Activated CD8-positive, alpha-beta memory T cell treated with anti-CD3 and anti-CD28 coated beads, Interleukin-2, amount 10 ng/mL, durations not matched to agents 7 days and 5 days (primary cell): ENCODE measurements at places on chromosomes 6 and 20. TPM values are rescaled to one million over a fixed set of nuclear protein-coding genes. Genes with fewer than 3 reads are reported as not detected.
A peak's percentile ranks its signal among the peaks of the same experiment; 100 is the strongest.

Gene RPRD1B
- 34.1 TPM for total RNA-seq

Gene PRL
- not detected for total RNA-seq

GRCh38 chr6:43639984-43640800, 4.6 kb downstream of the MAD2L1BP start:
- DNase-seq = no peak

DNA sequence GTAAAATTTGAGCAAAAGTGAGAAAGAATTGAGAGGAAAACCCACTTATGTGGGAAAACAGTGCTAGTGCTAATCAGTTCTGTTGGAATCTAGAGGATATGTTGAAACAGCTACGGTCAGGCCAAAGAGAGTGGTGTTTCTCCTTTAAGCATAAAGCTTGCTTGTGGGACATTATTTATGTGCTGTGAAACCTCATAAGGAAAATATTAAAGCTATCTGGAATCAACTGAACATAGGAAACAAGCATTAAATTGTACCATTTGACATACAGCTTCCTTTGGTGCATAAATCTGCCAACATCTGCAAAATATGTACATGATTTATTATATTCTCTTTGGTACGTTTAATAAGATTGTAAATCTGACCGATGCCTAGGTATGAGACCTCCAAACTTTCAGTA, 182.5 kb upstream of the PDE10A start:
- no peak for DNase-seq

DNA sequence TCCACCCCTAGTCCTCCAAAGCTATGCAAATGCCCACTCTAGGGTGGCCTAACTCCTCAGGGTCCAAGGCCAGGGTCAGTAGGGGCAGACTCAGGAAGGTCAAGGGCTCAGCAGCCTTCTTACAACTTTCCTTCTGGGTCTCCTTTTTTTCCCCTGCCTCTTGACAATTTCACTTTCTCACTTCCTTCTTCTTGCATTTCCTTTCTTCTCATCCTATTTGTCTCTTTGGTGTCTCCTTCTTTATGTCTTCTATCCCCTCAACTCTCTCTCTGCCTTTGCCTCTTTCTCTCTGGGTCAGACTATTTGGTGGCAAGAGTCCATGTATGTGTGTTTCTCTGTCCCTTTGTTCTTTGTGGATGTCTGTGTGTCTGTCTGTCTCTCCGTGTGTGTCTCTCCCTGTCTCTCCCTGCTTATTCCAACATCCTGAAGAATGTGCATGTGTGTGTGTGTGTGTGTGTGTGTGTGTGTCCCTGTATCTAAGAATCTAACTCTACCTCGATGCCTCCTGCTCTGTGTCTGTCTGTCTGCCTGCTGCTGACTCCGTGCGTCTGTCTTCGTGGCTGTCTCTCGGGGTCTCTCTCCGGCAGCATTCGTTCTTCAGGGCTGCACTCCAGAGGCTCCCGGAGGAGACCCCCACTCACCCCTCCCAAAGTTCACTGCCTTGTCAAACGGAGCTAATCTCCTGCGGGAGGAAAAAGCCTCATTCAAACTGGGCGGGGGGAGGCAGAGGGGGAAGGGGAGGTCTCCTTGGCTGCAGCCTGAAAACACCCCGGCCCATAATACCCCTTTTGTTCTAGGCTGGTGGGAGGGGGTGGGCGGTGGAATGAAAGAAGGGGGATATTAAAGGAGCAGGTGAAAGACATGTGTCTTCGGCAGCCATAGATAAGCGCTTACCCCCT, 51.7 kb upstream of the FOXP4 start:
- DNase-seq = no peak

GRCh38 chr6:133377219-133377618, 136.1 kb downstream of the EYA4 start:
- DNase-seq = no peak

DNA sequence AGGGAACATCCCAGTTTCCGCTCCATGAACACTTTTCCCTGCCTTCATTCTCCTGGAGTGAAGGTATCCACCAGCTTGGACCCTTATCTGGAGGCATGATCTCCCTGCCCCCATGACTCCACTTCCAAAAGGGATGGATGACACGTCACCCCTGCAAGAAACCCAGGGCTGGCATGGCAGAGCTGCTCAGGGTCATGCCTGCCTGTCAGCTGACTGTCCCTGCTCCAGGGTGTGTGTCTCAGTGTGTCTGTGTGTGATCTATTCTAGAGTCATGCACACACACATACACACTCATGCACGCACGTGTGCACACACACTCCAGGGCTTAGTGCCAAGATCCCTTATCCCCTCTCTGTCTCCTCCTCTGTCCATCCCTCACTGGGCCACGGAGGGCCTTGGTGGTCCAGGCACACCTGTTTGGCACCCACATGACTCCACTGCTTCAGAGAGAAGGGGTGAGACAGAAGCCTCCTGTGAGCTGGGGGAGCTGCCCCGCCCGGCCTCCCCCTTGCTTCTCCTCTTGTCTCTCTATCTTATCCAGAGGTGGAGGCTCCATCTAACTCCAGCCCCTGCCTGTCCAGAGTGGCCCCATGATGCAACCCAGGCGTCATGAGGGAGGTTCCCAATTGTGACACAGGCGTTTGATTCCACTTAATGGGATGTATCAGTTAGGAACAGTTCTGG, 290.9 kb downstream of the CDC5L start:
- DNase-seq = peak; percentile 27

GRCh38 chr6:151263967-151264366, 24.2 kb downstream of the AKAP12 start:
- no peak for DNase-seq

DNA sequence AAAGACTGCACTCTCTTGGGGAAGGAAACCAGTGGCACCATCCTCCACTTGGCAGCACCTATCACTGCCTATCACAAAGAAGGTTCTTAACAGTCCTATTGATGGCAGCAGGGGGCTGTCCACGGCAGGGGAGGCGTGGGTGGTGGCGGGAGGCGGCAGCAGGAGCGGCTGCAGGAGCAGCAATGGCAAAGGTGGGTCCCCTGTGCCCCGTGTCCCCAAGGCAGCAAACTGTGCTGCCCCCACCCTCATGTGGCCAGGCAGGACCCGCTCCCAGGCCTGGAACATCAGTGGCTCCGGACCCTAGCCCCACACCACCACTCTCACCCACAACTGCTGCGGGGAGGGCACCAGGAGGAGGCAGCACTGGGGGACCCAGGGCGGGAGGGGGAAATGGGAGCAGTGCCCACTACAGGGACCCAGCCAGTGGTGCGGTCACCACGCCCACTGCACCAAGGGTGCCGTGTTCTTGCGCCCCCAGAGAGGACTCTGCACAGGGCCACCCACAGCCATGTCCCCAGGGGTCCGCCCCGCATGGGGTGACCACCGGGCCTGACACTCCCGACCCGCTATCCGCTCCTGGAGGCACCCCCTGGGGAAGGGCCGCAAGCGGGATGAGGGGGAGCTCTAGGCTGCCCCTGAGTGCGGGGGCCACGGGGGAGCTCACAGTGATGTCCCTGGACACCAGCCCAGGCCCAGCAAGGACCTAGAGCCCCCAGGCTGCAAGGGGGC, 54.6 kb downstream of the GMDS start:
- DNase-seq = no peak

Gene HCK
- not detected for total RNA-seq

DNA sequence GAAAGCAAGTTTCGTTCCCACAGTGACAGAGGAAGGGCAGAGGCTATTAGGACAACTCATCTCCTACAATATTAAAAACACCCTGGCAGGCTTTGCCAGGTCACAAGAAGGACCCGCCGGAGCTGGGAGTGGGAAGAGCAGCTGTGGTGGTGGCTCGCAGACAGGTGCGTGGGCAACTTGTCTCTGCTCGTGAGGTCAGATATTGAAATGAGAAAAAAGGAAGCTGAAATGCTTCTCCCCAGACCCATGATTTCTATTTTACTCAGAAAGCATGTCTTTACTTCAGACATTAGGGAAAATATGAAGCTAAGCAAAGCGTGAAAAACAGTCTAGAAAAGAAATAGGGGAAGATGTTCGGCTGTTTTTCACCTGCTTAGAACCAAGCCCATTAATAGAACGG, 166.3 kb upstream of the EEF1E1 start:
- DNase-seq = no peak

DNA sequence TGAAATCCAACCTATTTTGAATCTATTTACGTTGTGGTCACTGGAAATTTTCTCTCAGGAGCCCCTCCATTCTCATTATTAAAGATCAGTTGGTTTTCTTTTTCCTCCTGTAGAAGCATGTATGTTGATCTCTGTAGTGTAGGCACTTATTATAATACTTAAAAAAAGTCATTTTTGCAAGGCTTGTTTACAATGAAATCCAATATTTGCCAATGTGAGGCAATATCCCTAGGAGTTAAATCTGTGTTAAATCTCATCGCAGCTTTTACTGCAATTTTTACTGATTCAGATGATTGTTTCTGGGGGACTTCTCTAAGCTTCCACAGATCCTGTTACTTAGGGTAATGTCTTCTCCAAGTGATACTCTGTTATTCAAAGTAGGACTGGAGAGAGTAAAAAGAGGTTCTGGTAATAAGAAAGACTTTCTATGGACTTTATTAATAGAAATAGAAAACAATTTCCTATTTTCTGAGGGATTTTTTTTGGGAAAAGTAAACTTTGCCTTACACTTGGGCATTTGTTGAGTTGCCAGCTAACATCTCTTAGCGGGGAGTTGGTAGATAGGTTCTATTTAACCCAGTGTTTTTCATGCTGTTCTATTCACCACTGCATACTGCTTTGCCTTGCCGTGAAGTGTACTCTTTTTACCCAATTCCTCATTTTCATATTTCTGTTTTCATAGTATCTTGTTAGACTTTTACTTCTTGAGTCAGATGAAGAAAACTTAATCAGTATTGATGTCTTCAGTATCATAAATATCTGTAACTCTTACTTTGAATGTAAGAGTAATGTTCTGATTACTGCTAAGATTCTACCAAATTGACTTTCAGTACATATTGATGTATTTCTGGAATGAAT, 48.6 kb downstream of the CDKAL1 start:
- no peak for DNase-seq

DNA sequence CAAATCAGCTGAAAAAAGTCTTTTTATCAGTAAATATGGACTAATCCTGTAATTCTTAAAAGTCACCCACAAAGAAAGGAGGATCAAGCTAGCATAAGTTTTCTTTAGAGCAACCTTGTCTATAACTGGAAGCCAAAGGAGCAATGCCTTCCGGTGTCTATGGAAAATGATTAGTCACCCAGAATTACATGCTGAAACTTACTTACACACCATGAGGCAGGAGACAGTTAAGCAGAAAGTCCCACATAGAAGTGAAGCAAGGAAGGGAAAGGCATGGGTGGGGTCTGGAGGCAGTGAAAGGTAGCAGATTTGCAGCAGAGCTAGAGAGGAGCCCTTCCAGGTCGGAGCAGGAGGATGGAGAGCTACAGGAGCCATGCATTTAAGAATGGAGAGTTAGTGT, 153.7 kb upstream of the RIPOR2 start:
- no peak for DNase-seq

DNA sequence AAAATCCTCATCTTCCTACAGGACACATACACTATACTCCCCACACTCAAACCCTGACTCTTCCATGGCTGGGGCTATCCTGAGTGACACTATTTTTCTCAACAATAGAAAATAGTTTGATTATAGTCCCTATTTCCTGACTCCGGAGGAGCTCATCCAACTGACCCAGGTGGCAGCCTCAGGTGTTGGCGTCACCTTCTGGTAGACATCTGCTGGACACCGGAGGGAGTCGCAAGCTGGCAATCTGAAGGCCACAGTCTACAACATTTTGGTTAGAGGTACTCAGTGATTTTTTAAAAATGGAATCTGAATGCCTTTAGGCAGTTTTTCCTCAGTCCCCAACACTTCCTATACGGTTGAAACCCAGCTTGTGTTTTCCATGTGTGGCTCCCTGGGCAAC, 32.2 kb upstream of the OCSTAMP start:
- no peak for DNase-seq

GRCh38 chr6:125811259-125811658, 20.5 kb downstream of the NCOA7 start:
- DNase-seq = no peak

Gene NOTCH4
- 0.88 TPM for total RNA-seq

DNA sequence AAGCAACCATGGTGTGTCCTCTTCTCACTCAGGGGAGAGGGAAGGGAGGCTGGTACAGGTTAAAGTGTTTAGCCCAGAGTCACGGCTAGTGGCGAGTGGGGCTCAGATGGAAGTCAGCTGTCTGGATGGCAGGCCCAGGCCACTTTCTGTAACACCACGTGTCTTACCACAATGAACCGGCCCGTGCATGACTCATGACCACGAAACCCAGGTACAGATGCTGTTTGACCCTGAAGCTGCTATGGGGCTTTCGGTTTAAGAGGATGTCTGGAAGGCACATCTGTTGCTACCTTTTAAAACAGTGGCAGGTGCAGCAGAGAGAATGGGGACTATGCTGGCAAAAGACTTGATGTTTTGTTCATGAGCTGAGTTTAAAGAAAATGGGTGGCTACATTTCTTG, 36.5 kb upstream of the MPC1 start:
- DNase-seq = peak; percentile 89
